ENCODE measurements at places on chromosomes 2 and 18.

DNA sequence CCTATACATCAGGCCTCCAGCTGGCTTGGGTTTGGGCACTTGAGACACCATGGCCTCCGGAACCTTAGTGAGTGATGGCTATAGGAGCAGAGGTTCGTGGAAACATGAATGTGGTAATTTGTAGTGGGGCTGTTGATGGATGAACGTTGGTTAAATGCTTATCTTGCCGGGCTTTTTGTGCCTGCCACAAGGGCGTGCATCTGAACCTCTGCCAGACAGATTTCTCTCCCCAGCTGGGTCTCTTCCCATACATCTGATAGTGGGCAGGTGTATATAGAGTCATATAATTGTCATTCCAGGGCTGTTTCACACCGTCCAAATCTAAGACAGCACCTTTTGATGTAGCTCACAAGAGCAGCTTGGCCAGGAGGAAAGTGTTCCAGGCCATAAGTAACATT, 14.7 kb downstream of the LAMA3 start:
- no peak for DNase-seq

DNA sequence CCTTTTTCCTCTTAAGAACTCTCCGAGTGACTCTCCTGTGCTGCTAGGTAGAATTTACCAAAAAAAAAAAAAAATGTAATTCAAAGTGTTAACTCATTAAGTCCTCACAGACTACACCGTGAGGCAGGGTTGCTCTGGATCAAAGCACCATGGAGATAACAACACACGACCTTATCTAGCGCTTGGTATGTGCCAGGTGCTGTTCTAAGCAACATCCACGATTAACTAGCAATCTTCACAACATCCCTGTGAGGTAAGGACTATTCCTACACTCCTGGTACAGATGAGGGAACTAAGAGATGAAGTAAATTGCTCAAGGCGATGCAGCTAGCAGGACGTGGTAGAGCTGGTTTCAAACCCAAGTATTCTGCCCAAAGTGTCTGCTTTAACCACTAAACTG, 1.8 kb downstream of the MOGAT1 start:
- no peak for DNase-seq

DNA sequence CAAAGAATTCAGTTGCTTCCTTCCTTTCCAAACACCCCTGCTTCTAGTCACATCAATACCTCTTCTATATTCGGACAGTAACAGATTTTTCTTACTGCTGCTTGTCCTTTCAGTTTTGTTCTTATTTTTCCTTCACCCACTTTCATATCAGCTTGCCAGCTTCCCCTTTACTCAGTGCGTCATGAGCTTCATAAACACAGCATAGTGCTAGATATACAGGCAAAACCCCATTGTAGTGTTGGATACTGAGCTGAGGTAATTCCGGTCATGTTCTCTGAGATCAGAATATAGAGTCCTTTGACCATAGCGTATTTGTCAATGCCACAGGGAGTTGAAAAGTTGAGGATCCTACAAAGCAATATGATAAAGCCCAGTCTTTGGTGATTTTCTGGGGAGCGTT, 2.4 kb downstream of the FARP2 start:
- DNase-seq, result no peak

DNA sequence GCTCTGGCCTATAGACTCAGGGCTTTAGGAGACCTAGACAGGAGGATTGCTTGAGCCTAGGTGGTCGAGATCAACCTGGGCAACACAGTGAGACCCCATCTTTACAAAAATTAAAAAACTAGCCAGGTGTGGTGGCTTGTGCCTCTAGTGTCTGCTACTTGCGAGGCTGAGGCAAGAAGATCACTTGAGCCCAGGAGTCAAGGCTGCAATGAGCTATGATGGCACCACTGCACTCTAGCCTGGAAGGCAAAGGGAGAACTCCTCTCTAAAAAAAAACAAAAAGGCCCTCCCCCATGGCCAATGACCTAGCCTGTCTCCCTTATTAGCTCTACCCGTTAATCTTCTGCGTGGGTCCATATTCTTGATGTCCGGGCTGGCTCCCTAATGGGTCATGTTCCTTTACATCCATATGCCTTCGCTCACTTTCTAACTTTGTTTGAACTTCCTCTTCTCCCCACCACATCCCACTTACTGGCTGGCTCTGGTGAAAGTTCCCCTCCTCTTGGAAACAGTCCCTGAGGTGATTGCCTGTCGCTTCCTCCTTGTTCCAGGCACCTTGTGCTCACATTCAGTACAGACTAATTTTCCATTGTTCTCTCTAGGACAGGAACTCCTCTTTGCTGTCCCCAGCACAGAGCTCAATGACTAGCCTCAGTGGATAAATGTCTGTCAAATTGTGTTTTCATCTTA, 103.0 kb downstream of the AFF3 start:
- DNase-seq, result no peak

GRCh38 chr2:46328291-46328690, 31.1 kb downstream of the EPAS1 start:
- DNase-seq, result no peak

DNA sequence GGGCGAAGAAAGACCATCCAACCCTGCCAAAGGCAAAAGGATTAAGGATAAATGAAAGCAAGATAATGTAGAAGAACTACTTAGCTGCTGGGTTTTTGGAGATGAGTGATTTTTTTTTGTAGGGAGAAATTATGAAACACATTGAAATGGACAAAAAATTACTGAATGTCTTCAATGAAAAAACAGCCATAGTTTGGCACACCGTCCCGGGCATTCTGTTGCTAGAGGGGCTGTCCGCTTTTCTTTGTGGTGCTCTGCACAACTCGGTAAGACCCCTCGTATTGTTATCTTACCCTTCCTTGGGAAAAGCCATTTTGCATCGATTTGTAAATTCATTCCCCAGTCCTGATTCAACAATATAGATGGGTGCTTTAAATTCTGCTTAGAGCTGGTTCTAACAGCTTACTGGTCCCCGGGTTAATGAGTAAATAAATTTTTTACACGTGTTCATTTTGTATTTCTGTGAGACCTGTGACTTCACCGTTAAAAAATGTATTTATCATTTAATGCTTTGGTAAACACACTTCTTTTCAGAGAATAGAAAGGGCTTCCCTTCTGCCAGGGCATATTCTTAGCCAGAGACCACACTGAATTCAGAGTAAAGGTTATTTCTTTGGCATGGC, 912 bp upstream of the LAPTM4A start:
- DNase-seq, result no peak

DNA sequence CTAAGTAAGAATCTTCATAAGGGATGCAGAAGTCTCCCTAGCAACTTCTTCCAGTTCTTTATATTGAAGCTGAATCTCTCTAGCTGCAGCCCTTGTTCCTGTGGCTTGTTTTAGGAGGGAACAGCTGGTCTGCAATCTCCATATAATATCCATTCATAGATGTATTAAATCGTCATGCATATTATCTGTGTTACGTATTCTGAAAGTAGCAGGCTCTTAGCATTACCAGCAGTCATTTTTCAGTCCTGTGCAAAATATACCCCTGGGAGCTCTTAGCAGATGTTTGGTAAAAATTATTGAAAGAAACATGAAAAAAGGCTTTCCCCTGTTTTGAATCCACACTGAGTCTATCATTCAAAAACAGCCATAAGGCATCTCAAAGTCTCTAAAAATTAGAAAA, 385.3 kb downstream of the IRS1 start:
- no peak for DNase-seq

DNA sequence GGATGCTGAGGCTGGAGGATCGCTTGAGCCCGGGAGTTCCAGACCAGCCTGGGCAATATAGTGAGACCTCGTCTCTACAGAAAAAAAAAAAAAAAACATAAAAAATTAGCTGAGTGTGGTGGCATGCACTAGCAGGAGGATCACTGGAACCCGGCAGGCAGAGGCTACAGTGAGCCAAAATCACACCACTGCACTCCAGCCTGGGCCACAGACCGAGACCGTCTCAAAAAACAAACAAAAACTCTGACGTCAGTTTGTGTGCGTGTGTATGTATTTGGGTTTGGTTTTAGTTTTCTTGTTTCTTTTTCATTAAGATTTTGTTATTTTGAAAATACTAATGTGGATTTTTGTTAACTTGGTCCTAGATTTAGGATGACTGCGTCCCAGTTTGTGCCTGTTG, 19.0 kb downstream of the CEP68 start:
- no peak for DNase-seq

Measured in MG63 (cell line).